Stimulated activated memory B cell treated with anti-CD40 and anti-IgM and Interleukin-4, amounts not matched to agents 10 μg/mL and 1 μg/mL and 100 μg/mL, for 72 hours (primary cell): ENCODE measurements at places on chromosomes 4 and X.
A peak's percentile ranks its signal among the peaks of the same experiment; 100 is the strongest.

DNA sequence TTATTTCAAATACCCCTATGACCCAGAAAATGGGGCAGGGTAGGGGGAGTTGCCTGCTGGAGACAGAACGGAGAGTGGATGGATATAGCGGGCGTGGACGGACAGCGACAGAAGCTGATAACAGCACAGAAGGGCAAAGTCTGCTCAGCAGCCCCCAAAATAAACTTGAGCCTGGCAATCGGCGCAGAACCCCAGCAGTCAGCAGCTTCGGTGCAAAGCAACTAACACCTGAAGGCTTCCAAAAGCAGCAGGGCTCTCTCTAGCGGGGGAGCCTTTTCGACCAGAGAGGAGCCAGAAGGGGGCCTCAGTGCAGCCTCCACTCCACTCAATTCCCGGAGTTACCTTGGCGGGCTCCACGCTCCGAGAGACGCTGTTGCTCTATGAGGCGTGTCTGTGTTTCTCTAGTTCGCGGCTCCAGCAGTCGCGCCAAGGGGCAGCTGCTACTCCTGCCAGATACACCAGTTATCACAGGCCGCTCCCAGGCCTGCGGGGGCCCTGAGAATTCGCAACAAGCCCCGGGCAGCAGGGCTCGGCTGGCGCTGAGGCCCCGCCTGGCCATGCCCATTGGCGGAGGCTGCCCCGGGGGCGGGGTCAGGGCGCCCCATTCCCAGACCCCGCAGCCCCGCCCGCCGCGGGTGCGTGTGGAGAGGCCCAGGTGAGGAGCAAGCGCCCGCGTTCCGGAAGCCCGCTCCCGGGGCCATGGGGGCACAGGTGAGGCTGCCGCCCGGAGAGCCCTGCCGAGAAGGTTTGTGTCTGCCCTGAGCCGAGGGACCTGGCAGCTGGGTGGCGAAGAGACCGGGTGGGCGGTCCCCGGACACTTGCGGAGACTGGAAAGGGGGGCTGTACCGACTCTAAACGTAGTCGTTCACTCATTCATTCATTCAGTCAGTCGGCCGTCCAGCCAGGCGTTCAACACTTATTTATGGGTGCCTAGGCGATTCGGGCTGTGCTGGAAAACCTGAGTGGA is at the start of the genes CNGA1 and NIPAL1:
Gene CNGA1 (minus strand): TSS at position 541 of the 967 bp plus-strand sequence. CDS start 63,992 bp downstream, outside the sequence.
Gene NIPAL1 (plus strand): TSS at position 632 of the 967 bp plus-strand sequence. CDS start 68 bp downstream, at position 700.
- ATAC-seq = peak; percentile 95

GRCh38 chrX:68658530-68658929 is 11.1 kb downstream of the STARD8 start:
- no peak for ATAC-seq

GRCh38 chr4:41189666-41190065 is 24.7 kb downstream of the APBB2 start:
- ATAC-seq = no peak

DNA sequence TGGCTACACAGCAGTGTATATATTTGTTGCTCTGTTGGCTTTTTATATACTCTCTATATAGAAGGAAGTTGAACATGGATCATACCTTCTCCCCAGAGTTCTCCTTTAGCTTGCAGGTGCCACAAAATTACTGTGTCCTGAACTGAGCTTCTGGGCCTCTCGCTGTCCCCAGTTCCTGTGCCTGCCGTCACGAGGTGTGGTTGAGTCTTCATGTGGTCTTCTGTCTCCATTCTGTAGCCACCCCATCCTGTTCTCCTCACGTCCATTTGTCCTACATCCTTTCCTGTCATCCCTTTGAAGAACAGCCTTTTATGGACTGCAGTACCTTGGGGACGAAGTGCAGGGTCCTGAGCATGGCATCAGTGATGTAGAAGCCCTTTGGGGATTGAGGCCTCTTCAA is 14.5 kb downstream of the TMEM131L start:
- ATAC-seq = peak; percentile 42

DNA sequence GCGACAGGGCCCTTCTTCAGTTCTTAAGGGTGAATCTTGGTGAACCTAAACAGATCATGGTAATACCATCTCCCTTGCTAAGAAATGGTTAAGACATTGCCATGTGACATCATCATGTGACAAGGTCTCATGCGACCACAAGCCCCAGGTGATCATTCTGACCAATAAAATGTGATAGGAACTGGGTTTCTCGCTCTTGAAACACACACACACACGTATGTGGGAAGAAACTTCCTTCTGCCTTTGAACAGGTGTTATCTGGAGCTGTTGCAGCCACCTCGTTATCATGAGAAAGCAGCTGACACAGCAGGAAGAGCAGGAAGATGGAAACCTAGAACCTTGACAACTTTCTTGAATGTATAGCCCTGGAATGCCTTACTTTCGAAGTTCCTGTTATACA is 10.2 kb downstream of the SOD3 start:
- no peak for ATAC-seq

DNA sequence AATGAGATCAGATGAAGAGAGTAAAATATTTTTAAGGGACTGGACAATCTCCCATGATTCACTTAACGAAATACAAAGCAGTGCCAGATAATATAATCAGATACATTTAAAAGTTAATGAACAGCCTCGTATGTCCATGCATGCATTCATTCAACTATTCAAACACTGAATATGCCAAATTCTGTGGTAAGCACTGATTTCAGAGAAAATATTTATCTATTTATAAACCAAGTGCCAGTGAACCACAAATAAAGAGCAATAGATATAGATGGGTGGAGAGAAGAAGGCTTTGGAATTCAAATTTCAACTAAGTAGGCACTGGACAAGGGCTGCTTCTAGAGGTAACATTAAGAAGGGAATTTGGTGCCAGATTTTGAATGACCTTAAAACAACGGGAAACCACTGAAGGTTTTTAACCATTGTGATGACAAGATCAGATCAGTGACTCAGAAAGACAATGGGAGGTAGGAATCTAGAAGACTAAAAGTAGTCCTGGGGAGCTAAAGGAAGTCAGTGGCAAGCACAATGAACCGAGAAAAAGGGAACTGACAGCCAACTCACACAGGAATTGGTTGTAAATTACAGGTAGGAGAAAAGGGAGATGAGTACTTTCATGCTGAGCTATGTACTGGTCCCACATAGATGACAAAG is 14.2 kb downstream of the ELOVL6 start:
- no peak for ATAC-seq

DNA sequence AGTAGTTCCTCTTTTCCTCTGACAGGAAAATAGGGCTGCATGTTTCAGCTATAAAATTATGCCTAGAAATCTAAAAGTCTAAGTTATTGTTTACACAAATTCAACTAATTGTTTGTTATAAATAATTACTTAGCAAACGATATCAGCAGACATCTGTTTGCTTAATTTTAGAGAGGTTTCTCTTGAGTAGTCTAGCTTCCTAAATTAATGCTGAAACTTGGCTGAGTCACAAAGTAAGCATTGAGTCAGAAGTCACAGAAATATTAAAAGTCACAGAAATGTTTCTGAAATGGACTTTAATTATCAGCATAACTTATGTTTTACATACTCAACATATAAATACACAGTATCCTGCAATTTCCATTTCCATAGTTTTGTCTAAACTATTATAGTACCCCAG is 1044.0 kb downstream of the CCSER1 start:
- ATAC-seq = no peak

GRCh38 chrX:16368696-16369095 is 201.4 kb downstream of the MAGEB17 start:
- no peak for ATAC-seq

- no peak for ATAC-seq
These were observed 222.0 kb upstream of the STK26 start for GRCh38 chrX:131801066-131801465.

DNA sequence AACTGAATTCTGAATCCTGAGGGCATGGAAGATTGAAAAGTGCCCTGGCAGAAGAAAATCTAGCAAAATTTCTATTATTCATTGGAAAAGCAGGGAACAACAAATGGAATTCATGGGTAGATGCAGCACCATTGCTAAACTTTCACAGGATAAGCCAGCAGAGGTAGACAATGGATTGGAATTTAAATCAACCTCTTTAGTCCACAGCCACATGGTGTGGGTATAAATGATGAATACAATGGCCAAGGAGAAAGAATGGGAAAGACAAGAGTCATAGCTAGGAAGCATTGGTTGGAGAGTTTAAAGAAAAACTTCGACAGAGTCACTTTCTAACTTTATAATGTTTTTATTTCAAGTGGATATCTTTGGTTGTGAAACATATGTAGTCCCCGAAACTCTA is 332.8 kb upstream of the PUDP start:
- ATAC-seq = no peak

GRCh38 chr4:77358315-77358928 is 201.4 kb downstream of the CCNG2 start:
- ATAC-seq = no peak
